GM18507 (cell line): ENCODE measurements at places on chromosomes 2 and 18.

DNA sequence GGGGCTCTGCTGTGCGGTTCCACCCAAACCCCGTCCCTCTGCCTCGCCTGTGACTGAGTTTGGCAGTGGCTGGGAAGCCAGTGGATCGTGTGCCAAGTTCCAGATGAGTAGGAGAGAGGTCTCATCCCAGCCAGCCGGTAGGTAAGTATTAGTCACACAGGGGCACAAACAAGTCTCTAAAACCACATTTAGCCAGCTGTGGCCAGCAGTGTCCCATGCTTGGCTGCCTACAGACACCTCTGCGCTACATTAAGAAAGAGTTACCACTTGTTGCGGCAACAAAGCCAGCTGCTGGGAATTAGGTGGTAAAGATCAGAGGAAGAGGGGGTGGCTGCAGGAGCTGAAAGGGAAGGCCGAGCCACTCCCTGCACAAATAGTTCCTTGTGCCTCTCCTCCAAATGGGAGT lies 81.2 kb downstream of the GATA6 start:
- no peak for DNase-seq

DNA sequence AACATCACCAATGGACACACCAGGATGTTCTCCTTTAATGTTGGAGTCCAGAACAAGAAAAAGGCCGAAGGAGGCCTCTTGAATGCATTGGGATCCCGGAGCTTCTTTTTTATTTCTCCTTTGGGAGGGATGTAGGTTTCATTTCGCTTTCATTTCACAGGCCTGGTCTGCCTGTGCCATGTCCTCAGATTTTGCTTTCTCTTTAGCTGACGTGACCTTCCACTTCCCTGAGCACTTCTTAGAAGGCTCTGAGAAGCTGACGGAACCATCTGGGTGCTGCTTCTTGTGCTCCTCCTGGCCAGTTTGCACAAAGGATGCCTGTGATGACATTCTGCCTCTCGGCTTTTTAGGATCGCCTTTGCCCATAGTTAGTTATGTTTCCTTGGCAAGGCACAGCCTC lies 15.1 kb upstream of the MBOAT2 start:
- no peak for DNase-seq

- DNase-seq = no peak
Measured at GRCh38 chr2:26009567-26009963, 24.3 kb upstream of the RAB10 start.

DNA sequence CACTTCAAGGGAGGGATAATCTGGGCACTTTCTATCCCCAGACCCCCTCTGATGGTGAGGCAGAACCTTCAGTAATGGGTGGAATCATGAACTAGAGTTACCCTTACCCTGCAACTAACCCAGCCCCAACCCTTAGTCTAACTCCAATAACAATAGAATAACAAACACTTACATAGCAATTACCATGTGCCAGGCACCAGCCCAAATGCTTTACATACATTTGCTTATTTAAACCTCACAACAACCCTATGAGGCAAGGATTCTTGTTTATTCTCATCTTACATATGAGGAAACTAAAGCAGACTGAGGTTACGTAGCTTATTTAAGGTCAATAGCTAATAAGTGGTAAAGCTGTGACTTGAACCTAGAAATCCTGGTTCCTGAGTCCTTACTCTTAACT lies 132.8 kb downstream of the CYP26B1 start:
- DNase-seq = no peak

GRCh38 chr18:58354791-58355190 lies 274.1 kb downstream of the ALPK2 start:
- no peak for DNase-seq

DNA sequence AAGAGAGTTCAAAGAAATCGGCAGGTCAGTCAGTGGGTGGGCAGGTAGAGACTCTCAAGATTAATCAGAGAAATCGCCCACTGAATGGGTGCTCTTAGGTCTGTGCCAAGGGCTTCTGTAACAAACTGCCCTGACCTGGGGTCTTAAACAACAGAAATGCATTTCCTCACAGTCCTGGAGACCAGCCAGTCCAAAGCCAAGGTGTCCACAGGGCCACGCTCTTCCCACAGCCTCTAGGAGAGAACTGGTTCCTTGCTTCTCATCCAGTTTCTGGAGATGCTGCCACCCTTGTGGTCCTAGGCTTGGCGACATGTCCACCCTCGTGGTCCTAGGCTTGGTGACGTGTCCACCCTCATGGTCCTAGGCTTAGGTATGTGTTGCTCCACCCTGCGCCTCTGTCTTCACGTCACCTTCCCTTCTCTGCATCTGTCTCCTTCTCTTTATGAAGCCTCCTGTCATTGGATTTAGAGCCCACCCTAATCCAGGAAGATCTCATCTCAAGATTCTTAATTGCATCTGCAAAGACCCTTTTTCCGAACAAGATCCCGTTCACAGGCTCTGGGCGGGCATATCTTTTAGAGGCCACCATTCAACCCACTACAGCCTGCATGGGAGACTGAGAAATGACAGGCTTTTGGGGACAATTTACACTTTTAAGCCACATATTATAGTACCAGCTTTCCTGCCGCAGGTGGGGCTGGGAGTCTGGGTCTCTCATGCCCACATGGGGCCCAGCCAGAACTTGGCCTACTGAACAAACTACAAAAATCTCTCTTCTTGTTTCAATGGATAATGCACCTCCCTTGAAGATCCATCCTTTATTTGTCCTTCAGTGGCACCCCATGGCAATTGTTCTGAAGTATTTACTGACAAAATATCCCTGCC lies 161.3 kb downstream of the ASB1 start:
- DNase-seq = no peak

- no peak for DNase-seq
Measured at GRCh38 chr2:210190345-210190744, 19.1 kb upstream of the KANSL1L start.

DNA sequence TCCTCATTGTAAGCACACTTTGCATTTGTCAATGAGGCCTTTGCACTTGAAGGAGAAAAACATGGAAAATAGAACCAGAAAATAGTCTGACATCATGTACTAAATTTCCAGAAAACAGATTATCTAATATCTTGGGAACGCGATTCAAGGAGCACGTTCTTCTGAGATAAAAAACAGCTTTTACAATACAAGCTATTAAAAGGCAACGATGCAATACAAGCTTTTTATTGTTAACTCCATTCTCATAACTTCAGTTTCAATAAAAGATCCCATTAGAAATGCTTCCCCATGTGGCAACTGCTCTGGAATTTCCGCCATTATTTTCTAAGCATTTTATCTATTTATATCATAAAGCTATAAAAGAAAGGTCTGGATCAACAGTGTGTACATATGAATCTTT lies 40.3 kb downstream of the NRXN1 start:
- no peak for DNase-seq

DNA sequence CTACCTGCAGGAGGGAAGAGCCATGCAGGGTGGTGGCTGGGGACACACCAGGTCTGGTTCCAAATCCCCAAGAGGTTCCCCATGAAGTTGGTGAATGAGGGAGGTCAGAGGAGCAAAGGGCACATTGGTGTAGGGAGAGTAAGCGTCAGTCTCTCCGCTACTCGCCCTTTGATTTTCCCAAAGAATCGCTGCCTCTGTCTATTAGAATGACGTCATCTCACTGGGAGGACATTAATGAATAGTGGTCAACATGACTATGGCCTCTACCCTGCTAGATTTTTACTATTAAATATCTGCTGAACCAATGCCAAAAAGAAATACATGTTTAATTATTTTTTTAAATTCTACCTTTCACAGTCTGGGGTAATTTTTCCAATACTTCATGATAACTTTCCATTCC lies 109.6 kb upstream of the SNTG2 start:
- DNase-seq = no peak

GRCh38 chr18:51077217-51077616 lies 47.2 kb downstream of the SMAD4 start:
- DNase-seq = no peak

- DNase-seq = no peak
Measured at GRCh38 chr2:63372549-63372948, 215.7 kb downstream of the WDPCP start.

- DNase-seq = no peak
Measured at GRCh38 chr2:30436859-30437435, 10.1 kb upstream of the LCLAT1 start.

- DNase-seq = no peak
Measured at GRCh38 chr2:15389895-15390294, 171.2 kb downstream of the NBAS start.

GRCh38 chr2:201973305-201973928 lies 60.2 kb upstream of the FZD7 start:
- DNase-seq = no peak

- no peak for DNase-seq
Measured at GRCh38 chr2:79248776-79249175, 89.2 kb upstream of the REG3A start.

- DNase-seq = no peak
Measured at GRCh38 chr2:159106109-159106508, 137.7 kb downstream of the TANC1 start.

GRCh38 chr2:56483081-56483480 lies 299.3 kb downstream of the CCDC85A start:
- DNase-seq = no peak

GRCh38 chr18:4024702-4025101 lies 430.4 kb downstream of the DLGAP1 start:
- DNase-seq = no peak

GRCh38 chr18:35114305-35114704 lies 73.1 kb downstream of the MAPRE2 start:
- DNase-seq = no peak

DNA sequence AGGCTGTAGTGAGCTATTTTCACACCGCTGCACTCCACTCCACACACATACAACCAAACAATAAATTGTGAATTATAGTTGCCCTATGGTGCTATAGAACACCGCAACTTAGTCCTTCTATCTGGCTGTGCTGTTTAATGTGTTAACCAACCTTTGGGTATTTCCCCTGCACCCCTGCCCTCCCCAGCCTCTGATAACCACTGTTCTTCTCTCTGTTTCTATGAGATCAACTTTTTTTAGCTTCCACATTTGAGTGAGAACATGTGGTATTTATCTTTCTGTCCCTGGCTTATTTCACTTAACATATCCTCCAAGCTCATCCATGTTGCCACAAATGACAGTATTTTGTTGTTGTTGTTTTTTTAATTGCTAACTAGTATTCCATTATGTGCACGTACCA lies 32.5 kb downstream of the TET3 start:
- no peak for DNase-seq

- no peak for DNase-seq
Measured at GRCh38 chr2:36729067-36729466, 32.6 kb downstream of the VIT start.

GRCh38 chr2:29113891-29114321 lies 1.3 kb upstream of the CLIP4 start:
- DNase-seq = no peak

GRCh38 chr18:38321262-38321661 lies 755.7 kb upstream of the CELF4 start:
- no peak for DNase-seq

DNA sequence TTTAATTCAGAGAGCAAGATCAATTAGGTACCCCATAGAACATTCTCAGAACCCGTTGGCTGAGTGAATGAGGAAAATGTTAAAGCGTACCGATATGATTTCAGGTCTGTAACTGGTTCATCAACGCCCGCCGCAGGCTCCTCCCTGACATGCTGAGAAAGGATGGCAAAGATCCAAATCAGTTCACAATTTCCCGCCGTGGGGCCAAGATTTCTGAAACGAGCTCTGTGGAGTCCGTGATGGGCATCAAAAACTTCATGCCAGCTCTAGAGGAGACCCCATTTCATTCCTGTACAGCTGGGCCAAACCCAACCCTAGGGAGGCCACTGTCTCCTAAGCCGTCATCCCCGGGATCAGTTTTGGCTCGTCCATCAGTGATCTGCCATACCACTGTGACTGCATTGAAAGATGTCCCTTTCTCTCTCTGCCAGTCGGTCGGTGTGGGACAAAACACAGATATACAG lies 7.3 kb downstream of the TGIF1 start:
- DNase-seq = no peak

DNA sequence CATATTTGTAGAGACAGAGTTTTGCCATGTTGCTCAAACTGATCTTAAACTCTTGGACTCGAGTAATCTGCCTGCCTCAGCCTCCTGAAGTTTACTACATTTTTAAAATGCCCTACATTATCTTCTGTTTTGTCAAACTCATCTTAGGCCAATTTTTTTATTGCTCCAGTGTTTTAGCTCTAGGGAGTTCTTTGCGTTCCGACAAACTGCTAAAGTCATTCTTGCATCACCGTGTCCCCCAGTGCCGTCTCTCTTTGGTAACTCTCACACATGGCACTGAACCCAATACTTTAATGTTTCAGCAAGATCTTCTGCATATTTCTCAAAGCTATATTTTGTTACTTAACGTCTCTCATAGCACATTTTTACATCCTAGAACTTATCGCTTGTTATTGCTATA lies 440.9 kb upstream of the NRXN1 start:
- DNase-seq = no peak

DNA sequence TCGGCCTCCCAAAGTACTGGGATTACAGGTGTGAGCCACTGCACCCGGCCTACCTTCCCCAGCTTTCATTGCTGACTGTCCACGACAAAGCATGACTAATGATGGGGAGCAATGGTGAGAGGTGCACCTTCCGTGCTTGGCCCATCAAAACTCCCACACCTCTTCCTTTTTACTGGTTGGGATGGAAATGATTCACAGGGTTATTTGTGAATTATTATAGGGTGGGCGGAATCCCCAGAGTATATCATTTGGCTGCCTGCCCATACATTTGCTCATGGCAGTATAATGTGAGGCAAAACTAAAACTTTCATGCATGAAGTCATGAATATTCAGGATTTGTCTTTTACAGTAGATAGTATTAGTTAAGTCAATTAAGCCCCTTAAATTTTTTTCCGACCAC lies 334.2 kb upstream of the NETO1 start:
- no peak for DNase-seq

GRCh38 chr2:53945538-53945937 lies 25.3 kb downstream of the PSME4 start:
- DNase-seq = no peak

- DNase-seq = no peak
Measured at GRCh38 chr2:216491793-216492596, 6.6 kb upstream of the RPL37A start.

DNA sequence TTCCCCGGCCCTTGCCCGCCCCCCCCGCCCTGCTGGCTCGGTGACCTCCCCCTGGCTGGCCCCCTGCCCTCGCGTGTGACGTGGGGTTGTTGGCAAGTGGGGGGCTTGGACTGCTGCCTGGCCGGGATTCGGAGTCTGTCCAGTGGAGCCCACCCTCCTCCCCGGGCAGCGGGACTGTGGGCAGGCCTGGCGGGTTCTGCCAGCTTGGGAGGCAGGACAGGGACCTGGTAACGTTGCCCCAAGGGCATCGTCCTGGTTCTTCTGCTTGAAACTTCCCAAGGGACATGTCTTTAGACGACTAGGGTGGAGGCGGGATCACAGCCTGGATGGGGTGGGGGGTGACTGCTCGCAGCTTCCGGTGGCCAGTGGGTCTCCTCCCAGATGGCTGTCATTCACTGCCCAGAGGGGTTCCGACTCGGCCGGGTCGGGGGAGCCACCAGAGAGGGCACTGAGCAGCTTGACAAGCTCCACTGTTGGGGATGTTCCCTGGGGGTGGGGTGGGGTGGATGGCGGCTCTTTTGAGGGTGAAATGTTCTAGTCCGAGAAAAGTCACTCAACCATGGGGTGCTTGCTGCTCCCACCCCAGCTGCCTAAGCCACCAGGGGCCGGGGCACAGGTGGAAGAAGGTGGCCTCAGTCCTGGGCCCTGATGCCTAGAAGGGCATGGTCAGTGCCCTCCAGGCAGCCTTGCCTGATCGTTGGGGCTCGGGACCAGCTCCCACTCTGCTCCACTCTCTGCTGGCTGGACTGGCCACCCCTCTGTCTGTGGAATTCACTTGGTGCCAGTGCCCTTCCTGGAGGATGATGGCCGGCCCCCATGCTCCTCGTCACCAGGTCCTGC lies 4.3 kb upstream of the HS6ST1 start:
- DNase-seq = no peak

GRCh38 chr2:207911856-207912255 lies 113.5 kb downstream of the PLEKHM3 start:
- DNase-seq = no peak
